ENCODE measurements at places on chromosomes 11 and 22.

- no peak overlapping the region for H3K4me3 ChIP-seq
- no peaks in the 10 kb centered on the region for H3K27me3 ChIP-seq
- peaks cover 23% of the 10 kb centered on the region for H3K4me1 ChIP-seq
- H3K27ac ChIP-seq = no peak overlapping the region
- H3K36me3 ChIP-seq = peaks cover 14% of the 10 kb centered on the region
- DNase-seq = no peak
Measured at GRCh38 chr22:43849731-43850130, 12.6 kb downstream of the SULT4A1 start.

DNA sequence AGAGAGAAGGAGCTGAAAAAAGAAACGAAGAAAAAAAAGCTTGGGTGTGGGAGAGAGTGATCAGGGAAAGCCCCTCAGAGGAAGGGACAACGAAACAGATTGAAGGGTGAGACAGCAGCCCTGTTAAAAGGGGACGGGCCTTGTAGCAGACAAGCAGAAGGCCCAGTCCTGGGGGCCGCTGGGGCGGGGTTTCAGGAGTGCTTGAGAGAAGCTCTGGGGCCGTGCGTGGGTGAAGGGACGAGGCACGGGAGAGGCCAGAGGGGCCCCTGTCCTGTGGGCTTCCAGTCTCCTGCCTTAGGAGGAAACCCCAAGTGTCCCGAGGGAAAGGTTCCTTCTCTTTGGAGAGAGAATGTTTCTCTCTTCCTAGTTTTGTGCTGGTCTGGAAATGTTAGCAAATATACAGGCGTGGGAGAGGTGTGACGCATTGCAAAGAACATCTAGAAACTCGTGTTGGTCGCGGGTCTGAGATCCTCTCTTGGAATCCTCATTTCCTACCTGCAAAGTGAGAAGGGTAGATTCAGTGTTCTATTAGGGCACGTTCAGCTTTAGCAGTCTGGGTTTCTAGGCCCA lies 28.6 kb downstream of the ADAMTS15 start:
- peaks cover 13% of the 10 kb centered on the region for H3K4me1 ChIP-seq
- H3K4me3 ChIP-seq = no peak overlapping the region
- peaks cover 38% of the 10 kb centered on the region for H3K36me3 ChIP-seq
- H3K27me3 ChIP-seq = no peaks in the 10 kb centered on the region
- no peak for DNase-seq

DNA sequence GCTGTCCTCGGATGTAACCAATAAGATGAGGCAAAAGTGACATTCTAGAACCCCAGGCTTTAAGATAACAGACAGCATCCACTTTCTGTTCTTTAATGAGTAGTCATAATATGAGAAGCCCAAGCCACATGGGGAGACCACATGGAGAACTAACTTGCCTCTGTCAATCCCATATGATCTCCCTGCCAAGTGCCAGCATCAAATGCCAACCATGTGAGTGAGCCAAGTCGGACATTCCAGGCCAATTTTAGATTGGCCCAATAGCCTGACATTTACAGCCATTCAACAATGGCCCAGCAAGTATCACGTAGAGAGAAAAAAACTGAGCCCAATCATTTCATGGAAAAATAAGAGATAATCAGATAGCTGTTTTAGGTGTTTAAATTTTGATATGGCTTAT lies 2048.3 kb upstream of the RAG2 start:
- no peak overlapping the region for H3K27ac ChIP-seq
- DNase-seq = no peak
- no peaks in the 10 kb centered on the region for H3K27me3 ChIP-seq

DNA sequence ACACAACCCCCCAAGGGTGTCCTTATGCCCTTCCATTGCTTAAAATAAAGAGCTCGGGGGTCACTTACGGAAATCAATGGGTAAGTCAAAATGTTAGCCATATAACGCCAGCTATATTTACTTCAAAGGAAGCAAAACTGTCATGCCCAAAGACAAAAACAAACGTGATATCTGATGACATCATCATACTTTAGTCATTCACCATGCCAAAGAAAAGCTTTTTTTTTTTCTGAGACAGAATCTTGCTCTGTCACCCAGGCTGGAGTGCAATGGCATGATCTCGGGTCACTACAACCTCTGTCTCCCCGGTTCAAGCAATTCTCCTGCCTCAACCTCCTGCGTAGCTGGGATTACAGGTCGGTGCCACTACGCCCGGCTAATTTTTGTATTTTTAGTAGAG lies 47.7 kb upstream of the SC5D start:
- H3K36me3 ChIP-seq = no peaks in the 10 kb centered on the region
- peaks cover 9% of the 10 kb centered on the region for H3K4me1 ChIP-seq
- H3K27ac ChIP-seq = no peak overlapping the region
- DNase-seq = no peak

GRCh38 chr22:42885446-42885845 lies 28.4 kb upstream of the ARFGAP3 start:
- no peak overlapping the region for H3K4me3 ChIP-seq
- no peak for DNase-seq
- H3K27me3 ChIP-seq = no peaks in the 10 kb centered on the region
- peaks cover 2% of the 10 kb centered on the region for H3K4me1 ChIP-seq
- no peak overlapping the region for H3K27ac ChIP-seq

- H3K27ac ChIP-seq = no peak overlapping the region
- no peak overlapping the region for H3K4me3 ChIP-seq
- DNase-seq = no peak
- H3K4me1 ChIP-seq = peaks cover 21% of the 10 kb centered on the region
Measured at GRCh38 chr22:20087319-20088262, 7.5 kb downstream of the DGCR8 start.

- H3K27me3 ChIP-seq = no peaks in the 10 kb centered on the region
- H3K36me3 ChIP-seq = no peaks in the 10 kb centered on the region
- no peaks in the 10 kb centered on the region for H3K4me1 ChIP-seq
Measured at GRCh38 chr11:108958368-108959104, 293.7 kb downstream of the DDX10 start.

GRCh38 chr11:128642571-128642970 lies 51.3 kb upstream of the FLI1 start:
- no peak overlapping the region for H3K27ac ChIP-seq
- H3K4me3 ChIP-seq = no peak overlapping the region
- DNase-seq = no peak
- no peaks in the 10 kb centered on the region for H3K4me1 ChIP-seq
- no peaks in the 10 kb centered on the region for H3K36me3 ChIP-seq

GRCh38 chr11:62108017-62108750 lies 15.6 kb upstream of the INCENP start:
- no peaks in the 10 kb centered on the region for H3K27me3 ChIP-seq
- H3K27ac ChIP-seq = no peak overlapping the region
- H3K4me1 ChIP-seq = peaks cover 8% of the 10 kb centered on the region
- H3K4me3 ChIP-seq = no peak overlapping the region

- H3K4me3 ChIP-seq = no peak overlapping the region
- no peak for DNase-seq
- H3K27me3 ChIP-seq = peaks cover 46% of the 10 kb centered on the region
- peaks cover 24% of the 10 kb centered on the region for H3K4me1 ChIP-seq
- H3K27ac ChIP-seq = no peak overlapping the region
Measured at GRCh38 chr11:27696115-27696514, 4.1 kb downstream of the BDNF start.

GRCh38 chr22:35821654-35822053 lies 104.0 kb downstream of the APOL5 start:
- DNase-seq = no peak
- H3K27me3 ChIP-seq = no peaks in the 10 kb centered on the region
- H3K4me3 ChIP-seq = no peak overlapping the region
- no peak overlapping the region for H3K27ac ChIP-seq
- H3K36me3 ChIP-seq = no peaks in the 10 kb centered on the region
- no peaks in the 10 kb centered on the region for H3K4me1 ChIP-seq

GRCh38 chr11:2751523-2752203 lies 51.9 kb upstream of the KCNQ1OT1 start:
- no peak overlapping the region for H3K27ac ChIP-seq
- H3K36me3 ChIP-seq = no peaks in the 10 kb centered on the region
- peaks cover 50% of the 10 kb centered on the region for H3K4me1 ChIP-seq
- DNase-seq = no peak

DNA sequence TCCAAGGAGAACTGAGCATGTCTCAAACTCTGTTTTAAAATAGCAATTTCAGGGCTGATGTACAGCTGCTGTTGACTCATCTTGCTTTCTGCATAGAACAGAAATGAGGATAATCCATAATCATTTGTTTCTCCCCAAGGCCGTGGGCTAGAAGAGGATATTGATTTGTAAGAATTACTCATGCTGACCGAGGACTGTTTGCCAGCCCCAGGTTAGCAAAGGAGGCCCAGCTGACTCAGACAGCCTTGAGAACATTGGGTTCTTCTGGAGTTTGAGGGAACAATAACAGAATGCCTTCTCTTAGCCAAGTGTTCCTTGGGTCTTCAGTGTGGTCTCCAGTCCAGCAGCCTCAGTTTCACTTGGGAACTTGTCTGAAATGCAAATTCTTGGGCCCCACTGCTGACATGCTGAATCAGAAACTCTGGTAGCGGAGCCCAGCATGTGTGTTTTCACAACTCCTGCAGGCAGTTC lies 92.0 kb downstream of the ZC3H12C start:
- no peaks in the 10 kb centered on the region for H3K27me3 ChIP-seq
- peaks cover 14% of the 10 kb centered on the region for H3K4me1 ChIP-seq
- H3K4me3 ChIP-seq = no peak overlapping the region
- no peak for DNase-seq
- peaks cover 7% of the 10 kb centered on the region for H3K36me3 ChIP-seq

DNA sequence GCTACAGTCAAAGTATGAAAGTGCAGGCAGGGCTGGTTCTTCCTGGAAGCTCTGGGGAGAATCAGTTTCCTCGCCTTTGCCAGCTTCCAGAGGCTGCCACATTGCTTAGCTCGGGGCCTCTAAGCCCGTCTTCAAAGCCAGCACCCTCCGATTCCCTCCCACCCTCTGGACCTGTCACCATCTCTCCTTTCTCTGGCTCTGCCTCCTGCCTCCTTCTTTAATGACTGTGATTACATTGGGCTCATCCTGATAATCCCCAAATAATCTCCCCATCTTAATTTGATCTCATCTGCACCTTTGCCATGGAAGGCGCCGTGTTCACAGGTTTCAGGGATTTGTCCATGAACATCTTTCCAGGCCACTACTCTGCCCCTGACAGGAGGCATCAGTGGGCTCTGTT lies 42.5 kb downstream of the MCM5 start:
- no peak overlapping the region for H3K27ac ChIP-seq
- H3K36me3 ChIP-seq = peaks cover 9% of the 10 kb centered on the region
- no peaks in the 10 kb centered on the region for H3K27me3 ChIP-seq
- peaks cover under 1% of the 10 kb centered on the region for H3K4me1 ChIP-seq

Data from spinal cord (tissue), 10 donors.